Prostate gland (tissue), 2 donors: ENCODE measurements at places on chromosomes 4 and X. TPM values are rescaled to one million over a fixed set of nuclear protein-coding genes. Genes with fewer than 3 reads are reported as not detected.
A peak's percentile ranks its signal among the peaks of the same experiment; 100 is the strongest.

RBM46 gene
- total RNA-seq: 11.9 TPM

TFE3 gene
- total RNA-seq: 44.6 TPM

DNA sequence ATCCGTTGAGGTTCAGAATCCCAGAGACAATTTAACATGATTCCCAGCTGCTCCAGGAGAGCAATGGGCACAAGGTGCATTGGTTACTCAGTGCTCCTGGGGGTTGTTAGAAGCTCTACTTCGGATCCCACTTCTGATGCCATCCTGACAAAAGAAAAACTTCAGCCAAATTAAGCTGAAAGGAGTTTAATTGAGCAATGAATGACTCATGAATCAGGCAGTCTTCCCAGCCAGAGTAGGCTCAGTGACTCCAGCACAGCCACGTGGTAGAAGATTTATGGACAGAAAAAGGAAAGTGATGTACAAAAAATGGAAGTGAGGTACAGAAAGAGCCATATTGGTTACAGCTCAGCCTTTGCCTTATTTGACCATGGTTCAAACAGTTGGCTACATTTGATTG, 95.7 kb downstream of the PWWP3B start:
- DNase-seq: no peak
- H3K27ac ChIP-seq: no peak overlapping the region
- H3K27me3 ChIP-seq: no peaks in the 10 kb centered on the region
- H3K4me3 ChIP-seq: no peak overlapping the region
- H3K4me1 ChIP-seq: no peaks in the 10 kb centered on the region
- H3K36me3 ChIP-seq: no peaks in the 10 kb centered on the region

ARMCX4 gene
- 13.8 TPM for total RNA-seq

- H3K27me3 ChIP-seq: no peaks in the 10 kb centered on the region
- H3K4me3 ChIP-seq: no peak overlapping the region
- no peaks in the 10 kb centered on the region for H3K36me3 ChIP-seq
- H3K27ac ChIP-seq: no peak overlapping the region
- no peaks in the 10 kb centered on the region for H3K4me1 ChIP-seq
- no peak for DNase-seq
Measured at GRCh38 chrX:100600758-100601157, 16.0 kb downstream of the TNMD start.

- H3K27ac ChIP-seq: no peak overlapping the region
- no peaks in the 10 kb centered on the region for H3K36me3 ChIP-seq
- DNase-seq: no peak
- H3K27me3 ChIP-seq: no peaks in the 10 kb centered on the region
- H3K4me1 ChIP-seq: no peaks in the 10 kb centered on the region
- no peak overlapping the region for H3K4me3 ChIP-seq
Measured at GRCh38 chr4:5836943-5837342, 55.9 kb downstream of the CRMP1 start.

TIMM8A gene
- total RNA-seq: 4.0 TPM

SPATA4 gene
- total RNA-seq: 0.68 TPM

DNA sequence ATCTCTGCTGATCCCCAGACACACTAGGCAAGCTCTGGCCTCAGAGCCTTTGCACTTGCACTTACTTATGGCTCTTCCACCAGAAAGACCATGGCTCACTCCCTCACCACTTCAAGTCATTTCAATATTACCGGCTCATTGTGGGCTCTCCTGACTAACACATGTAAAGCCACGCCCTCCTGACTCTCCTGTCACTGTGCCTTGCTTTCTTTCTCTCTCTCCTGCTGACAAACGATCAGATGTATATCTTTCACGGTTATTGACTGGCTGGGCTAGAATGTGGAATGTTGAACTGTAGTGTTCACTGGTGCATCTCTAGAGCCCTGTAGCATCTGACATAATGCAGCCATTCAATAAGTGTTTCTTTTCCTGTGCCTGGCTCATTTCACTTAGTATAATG, 425.1 kb downstream of the RAB28 start:
- no peak overlapping the region for H3K4me3 ChIP-seq
- no peaks in the 10 kb centered on the region for H3K27me3 ChIP-seq
- no peaks in the 10 kb centered on the region for H3K4me1 ChIP-seq
- H3K36me3 ChIP-seq: no peaks in the 10 kb centered on the region
- no peak for DNase-seq

SCRG1 gene
- 15.1 TPM for total RNA-seq

DNA sequence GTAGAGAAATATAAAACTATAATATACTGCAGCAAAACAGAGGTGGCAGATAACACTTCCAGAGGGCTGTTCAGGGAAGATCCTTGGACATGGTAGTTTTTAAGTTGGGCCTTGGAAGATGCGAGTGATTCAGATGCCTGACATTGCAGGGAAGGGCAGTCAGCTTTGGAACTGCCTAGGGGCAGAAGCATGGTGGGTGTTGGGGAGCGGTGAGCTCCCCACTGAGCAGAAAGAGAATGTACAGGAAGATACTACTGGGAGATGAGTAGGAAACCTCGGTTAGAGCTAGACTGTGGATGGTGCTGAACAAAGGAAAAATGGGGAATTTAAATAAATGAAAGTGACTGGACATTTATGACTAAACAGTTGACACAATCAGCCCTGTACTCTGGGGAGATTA, 24.9 kb upstream of the SEC24B start:
- DNase-seq: no peak
- H3K36me3 ChIP-seq: no peaks in the 10 kb centered on the region
- H3K4me1 ChIP-seq: no peaks in the 10 kb centered on the region
- no peak overlapping the region for H3K4me3 ChIP-seq
- H3K27me3 ChIP-seq: no peaks in the 10 kb centered on the region

DNA sequence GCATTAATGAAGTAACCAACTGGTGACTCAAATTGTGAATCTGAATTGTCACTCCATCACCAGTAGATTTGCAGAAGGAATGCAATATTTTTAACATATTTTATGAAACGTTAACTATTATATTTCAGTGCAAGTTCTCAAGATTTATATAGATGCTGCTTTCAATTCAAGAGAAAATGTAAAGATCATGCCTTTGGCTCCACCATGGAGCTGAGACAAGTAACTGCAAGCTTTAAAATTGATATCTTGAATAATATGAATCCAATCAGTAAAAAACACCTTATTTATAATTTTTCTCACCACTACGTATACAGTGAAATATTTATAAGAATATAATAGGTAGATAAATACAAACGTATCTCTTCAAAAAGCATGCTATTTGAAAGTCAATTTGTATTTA, 27.8 kb upstream of the GALNTL6 start:
- no peak overlapping the region for H3K27ac ChIP-seq
- no peaks in the 10 kb centered on the region for H3K4me1 ChIP-seq
- H3K4me3 ChIP-seq: no peak overlapping the region
- no peaks in the 10 kb centered on the region for H3K36me3 ChIP-seq
- H3K27me3 ChIP-seq: no peaks in the 10 kb centered on the region
- no peak for DNase-seq

CSN3 gene
- not detected for total RNA-seq

GRCh38 chr4:139142087-139142486, 34.9 kb downstream of the ELF2 start:
- H3K27me3 ChIP-seq: no peaks in the 10 kb centered on the region
- no peaks in the 10 kb centered on the region for H3K4me1 ChIP-seq
- no peaks in the 10 kb centered on the region for H3K36me3 ChIP-seq
- no peak overlapping the region for H3K4me3 ChIP-seq

GRCh38 chr4:111992351-111993168, 152.7 kb upstream of the FAM241A start:
- H3K36me3 ChIP-seq: no peaks in the 10 kb centered on the region
- no peaks in the 10 kb centered on the region for H3K27me3 ChIP-seq
- H3K4me1 ChIP-seq: no peaks in the 10 kb centered on the region
- no peak for DNase-seq

SSX4 gene
- not detected for total RNA-seq

DNA sequence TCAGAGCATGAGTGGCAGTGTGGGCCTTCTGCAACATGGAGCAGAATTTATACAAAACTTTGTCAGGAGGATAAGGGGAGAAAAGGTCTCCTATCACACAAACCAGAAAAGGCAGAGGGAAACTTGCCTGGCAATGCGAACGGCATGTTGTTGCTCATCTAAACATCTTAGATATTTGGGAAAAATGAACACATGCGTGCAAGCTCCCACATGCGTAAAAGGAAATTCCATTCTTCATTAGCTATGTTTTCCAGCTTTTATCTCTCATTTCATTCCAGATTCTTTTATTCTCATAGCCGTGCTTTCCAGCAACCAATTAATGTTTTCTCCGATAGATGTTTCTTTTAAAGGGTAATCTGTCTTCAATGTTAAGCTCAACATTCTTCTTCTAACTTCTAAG, 31.3 kb upstream of the GBA3 start:
- no peak overlapping the region for H3K4me3 ChIP-seq
- DNase-seq: no peak
- no peaks in the 10 kb centered on the region for H3K4me1 ChIP-seq
- no peaks in the 10 kb centered on the region for H3K27me3 ChIP-seq

DNA sequence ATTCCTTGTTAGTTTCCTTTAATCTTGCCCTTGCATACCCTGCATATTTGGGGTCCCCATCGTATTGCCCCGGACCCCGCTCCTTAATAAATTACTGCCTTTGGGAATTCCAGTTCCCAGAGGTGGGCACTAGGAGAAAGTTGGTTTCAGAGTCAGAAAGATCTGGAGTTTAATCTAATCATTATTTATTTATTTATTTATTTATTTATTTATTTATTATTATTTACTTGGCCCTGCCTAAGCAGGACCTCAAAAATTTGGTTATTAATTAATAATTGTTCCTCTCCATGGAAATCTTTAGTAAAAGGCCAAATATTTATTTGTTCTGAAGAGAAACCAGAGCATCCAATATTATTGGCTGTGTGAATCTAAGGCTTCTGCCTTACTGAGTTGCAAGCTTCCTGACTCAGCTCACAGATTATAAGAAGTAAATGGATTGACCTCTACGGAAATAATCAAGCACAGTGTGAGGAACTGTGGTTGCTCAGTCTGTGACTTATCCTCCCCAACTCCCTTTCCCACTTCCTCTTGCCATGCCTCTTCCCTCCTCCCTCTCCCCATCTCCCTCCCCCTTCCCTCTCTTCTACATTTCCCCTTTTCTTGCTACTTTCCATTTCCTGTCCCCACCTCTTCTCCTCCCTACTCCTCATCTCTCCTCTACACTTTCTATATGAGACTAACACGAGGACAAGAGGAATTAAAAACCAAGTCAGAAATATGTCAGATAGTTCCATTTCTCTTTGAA, 61.5 kb upstream of the AP1S2 start:
- H3K4me1 ChIP-seq: no peaks in the 10 kb centered on the region
- H3K27me3 ChIP-seq: no peaks in the 10 kb centered on the region
- no peak for DNase-seq
- no peaks in the 10 kb centered on the region for H3K36me3 ChIP-seq

F11 gene
- total RNA-seq: not detected

DNA sequence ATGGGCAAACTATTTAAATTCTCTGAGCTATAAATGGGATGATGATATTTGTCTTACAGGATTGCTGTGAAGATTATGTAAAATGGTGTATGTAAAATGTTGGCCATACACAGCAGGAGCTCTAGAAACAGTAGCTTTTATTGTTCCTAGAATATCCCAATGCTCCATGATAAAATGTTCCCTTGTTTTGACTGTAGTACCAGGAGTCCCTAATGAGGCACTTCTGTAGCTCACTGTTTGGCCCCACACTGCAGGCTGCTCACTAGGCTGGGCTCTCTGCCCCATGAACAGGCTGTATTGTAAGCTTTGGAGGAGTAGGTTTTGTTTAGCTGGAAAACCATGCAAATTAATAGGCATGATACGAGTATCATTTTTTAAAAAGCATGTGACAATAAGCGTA, 3.3 kb upstream of the FGA start:
- no peak for DNase-seq
- H3K27me3 ChIP-seq: no peaks in the 10 kb centered on the region
- H3K4me3 ChIP-seq: no peak overlapping the region
- H3K4me1 ChIP-seq: no peaks in the 10 kb centered on the region

NUP54 gene
- 31.7 TPM for total RNA-seq

GRCh38 chrX:11461201-11462001, 168.2 kb downstream of the AMELX start:
- no peaks in the 10 kb centered on the region for H3K27me3 ChIP-seq
- no peak overlapping the region for H3K27ac ChIP-seq
- H3K4me3 ChIP-seq: no peak overlapping the region

DNA sequence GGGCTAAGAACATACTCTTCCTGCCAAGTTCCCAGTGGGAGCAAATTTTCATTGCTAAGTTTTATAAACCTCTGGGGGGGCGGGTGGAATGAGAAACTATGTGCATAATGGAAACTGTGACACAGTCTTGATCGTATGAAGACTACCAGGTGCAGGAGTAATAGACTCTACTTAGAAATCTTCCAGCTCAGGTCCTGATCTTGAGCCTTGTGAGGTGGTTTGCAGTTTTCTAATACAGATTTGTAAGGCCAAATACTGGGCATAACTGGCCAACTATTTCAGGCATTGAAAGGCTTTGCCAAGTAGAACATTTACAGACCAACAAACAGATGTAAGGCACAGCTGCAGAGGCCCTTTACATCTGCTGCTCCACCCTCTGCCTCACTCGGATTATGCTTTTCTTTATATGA, 89.7 kb upstream of the CBR4 start:
- no peak for DNase-seq
- H3K27me3 ChIP-seq: no peaks in the 10 kb centered on the region
- H3K36me3 ChIP-seq: no peaks in the 10 kb centered on the region
- peak overlapping the region; percentile 62 for H3K27ac ChIP-seq
- no peak overlapping the region for H3K4me3 ChIP-seq
- H3K4me1 ChIP-seq: peaks cover 7% of the 10 kb centered on the region

CT45A7 gene
- not detected for total RNA-seq

DNA sequence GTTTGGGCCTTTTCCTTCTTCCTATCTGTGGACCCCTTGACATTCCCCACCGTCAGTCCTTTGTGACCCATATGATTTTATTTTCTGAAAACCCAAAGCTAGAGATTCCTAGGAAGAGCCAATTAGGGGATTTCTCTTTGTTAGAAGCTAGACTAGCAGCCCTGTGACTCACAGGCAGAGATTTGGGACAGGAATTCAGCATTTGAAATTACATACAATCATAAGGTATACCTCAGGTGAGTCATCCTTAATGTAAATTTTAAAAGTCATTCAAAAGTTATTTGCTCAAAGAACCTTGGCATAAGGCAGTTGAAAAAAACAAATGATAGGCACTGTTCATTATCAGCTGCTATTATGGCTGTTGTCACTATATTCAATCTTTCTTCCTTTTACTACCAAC, 40.6 kb downstream of the USP26 start:
- H3K27ac ChIP-seq: no peak overlapping the region
- no peak overlapping the region for H3K4me3 ChIP-seq
- H3K27me3 ChIP-seq: no peaks in the 10 kb centered on the region
- no peaks in the 10 kb centered on the region for H3K4me1 ChIP-seq
- H3K36me3 ChIP-seq: no peaks in the 10 kb centered on the region
- no peak for DNase-seq

EDA2R gene
- total RNA-seq: 3.9 TPM

PABPC1L2A gene
- total RNA-seq: 0.14 TPM

DNA sequence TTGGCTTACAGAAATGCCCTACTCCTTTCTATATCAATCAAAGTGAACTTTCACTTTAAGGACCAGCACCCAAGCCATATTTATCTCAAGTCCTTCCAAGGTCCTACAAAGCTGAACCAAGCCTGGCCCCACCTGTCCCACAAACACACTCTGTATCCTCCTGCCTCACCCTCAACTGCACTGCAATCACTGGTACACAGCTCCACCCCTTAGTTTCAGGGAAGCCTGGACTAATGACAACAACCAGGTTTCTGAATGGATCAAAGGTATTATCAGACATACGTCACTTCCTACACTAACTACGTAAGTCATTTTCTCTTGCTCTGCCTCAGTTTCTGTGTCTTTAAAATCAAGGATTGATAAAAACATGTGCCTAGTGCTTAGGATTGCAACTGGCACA, 205.6 kb upstream of the HS3ST1 start:
- no peaks in the 10 kb centered on the region for H3K36me3 ChIP-seq
- peaks cover 3% of the 10 kb centered on the region for H3K27me3 ChIP-seq
- H3K4me3 ChIP-seq: no peak overlapping the region
- no peak overlapping the region for H3K27ac ChIP-seq
